ENCODE measurements at places on chromosomes 5 and 9.

- DNase-seq = no peak
Observed at GRCh38 chr5:54520940-54521339, 3.4 kb downstream of the SNX18 start.

DNA sequence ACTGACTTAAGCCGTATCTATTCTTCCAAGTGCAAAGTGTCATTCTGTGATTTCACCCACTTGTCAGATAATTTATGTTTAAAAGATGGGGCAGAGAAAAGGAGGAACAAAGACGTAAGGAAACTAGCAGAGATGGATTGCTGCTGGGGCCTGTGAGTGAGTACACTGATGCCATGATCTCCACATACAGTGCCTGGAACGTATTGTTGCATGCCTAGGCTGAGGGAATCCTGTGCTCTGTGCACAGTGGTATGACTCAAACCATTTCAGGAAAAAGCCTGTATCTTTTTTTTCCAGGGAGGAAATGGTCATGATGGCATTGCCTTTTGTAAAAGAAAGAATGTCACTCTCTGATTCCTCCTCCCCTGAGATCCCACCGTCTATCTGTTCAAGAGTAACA lies 359.5 kb upstream of the ADAMTS16 start:
- no peak for DNase-seq

DNA sequence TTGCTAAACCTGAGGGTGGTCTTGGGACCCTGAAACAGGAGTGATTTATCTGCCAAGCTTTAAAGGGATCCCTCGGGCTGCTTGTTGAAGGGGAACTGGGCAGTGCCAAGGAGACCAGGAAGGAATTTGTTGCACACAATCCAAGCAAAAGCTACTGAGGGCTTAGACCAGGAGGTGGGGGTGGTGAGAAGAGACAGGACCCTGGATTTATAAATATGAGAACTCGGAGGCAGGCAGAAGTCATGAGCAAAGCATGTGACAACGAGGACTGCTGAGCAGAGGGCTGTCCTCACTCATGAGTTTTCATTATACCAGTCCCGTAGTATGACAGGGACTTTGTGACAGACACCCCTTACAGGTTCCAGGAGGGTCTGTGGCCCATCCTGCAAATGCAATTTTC lies 237.3 kb downstream of the DRD1 start:
- no peak for DNase-seq

DNA sequence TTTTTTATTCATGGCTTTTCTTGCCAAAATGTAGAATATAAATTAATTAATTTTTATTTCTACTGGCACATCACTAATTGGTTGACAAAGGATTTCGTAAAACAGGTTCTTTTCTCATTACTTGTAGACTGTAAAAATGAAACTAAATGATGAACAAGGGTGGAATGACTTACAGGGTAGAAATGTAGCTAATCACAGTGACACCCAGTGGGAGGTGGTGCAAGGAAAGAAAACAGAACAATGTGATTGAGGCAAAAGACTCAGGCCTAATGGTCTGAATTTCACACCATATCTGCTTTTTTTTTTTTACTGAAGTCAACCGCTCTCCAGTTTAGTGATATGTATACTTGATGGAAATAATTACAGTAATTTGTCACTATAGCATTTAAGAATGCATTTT lies 28.9 kb downstream of the GABRG2 start:
- DNase-seq = no peak

- DNase-seq = no peak
Observed at GRCh38 chr5:108623826-108624225, 123.9 kb upstream of the FER start.

- no peak for DNase-seq
Observed at GRCh38 chr5:14235872-14236271, 92.7 kb downstream of the TRIO start.

DNA sequence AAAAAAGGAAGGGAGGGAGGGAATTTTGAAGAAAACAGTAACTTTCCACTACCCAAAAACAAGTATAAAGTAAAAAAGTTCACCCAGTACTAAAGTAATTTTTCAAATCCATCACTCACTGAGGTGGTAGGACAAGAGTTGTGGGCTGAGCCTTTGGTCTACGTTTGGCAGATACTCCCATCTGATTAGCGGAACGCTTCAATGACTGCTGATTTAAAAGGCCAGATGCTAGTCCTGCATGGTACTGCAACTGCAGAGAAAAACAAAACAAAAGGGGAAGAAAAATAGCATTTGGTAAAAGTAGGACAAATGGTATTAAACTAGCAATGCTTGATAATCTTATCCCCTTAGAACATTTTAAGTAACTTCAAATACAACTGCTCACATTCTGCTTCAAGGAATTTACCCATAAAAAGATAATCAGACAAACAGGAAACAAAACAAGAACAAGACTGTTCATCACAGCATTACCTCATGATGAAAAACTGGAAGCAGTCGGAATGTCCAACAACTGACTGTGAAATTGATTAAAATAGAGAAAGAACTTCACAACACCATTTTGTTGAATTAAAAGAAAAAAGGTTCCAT lies 65.4 kb downstream of the MED27 start:
- no peak for DNase-seq

DNA sequence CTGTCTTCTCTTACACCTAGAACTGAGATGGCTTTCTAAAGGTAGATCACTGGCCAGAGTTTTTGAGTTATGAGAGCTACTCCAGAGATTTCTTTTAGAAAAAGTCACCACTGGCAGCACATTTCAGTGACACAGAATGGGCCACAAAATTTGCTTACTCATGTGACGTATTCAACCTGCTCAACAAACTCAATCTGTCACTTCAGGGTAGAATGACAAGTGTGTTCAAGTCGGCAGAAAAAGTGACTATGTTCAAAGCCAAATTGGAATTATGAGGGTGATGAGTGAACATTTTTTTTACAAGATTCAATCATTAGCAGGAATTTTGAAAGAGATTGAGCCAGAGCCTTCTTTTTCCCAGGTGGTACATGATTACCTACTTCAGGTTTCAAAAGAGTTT lies 46.5 kb downstream of the TAF11L14 start:
- DNase-seq = no peak

DNA sequence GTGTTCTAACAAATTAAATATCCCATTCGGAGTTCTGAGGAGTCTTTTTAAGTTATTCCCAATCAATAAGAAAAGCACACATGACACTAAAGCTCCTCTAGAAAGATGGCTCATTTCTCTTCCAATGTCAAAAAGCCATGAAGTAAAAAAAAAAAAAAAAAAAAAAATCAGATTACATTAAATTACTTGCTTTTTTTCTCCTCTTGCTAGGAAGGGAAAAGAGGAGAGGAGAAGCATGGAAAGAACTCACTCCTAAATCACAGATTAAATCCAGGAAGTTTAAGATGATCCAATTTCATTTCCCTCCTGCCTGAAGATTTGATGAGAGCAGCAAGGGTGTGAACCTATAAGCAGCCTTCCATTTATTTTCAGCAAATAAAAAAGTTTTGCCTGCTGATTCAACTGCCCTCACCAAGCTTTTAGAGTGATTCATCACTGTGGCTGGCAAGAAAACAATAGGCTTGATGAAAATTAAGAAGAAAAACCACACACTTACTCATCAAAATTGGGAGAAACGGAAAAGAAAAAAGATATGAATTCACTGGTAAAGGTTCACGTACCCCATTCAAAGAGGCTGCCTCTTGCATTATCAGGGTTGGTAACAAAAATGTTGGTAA lies 19.7 kb downstream of the MYO10 start:
- no peak for DNase-seq

GRCh38 chr5:83472213-83472507 lies 616 bp downstream of the VCAN start:
- DNase-seq = no peak

GRCh38 chr9:21904776-21905175 lies 89.4 kb downstream of the CDKN2A start:
- DNase-seq = no peak

DNA sequence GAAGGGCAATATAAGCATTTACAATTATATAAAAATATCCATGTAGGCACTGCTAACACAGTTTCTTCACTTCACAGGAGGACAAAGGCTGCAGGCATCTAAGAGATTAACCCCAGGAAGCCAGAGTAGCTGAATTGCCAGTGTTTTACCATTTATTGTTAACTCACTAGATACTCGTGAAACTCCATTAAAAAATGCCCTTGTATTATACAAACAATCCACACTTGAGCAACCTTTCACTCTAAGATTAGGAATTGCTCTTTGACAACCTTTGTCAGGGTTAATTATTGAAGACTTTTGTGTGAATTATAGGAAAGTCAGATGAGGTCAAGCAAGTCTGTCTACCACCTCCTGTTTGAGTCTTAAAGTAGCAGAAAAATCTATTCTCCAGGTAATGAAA lies 317.8 kb downstream of the ADGRV1 start:
- DNase-seq = no peak

GRCh38 chr5:125115195-125115525 lies 368.7 kb upstream of the ZNF608 start:
- DNase-seq = no peak

DNA sequence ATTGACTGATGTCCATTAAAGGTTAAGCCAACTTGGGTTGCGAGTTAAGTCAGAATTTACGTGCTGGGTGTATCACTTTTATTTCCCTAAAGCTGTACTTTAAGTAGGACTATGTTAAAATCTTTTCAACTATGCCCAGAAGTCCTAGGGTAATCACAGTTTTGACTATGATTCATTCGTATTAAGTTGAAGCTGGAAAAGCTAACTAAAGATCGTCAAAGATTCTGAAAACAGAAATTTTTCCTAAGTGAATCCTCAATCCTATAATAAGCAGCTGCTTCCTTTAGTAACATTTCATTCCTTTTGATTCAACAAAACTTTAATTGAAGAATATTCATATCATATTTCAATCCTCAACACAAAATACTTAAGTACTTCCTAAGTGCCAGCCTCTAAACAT lies 460.4 kb downstream of the ACTL7B start:
- DNase-seq = no peak

DNA sequence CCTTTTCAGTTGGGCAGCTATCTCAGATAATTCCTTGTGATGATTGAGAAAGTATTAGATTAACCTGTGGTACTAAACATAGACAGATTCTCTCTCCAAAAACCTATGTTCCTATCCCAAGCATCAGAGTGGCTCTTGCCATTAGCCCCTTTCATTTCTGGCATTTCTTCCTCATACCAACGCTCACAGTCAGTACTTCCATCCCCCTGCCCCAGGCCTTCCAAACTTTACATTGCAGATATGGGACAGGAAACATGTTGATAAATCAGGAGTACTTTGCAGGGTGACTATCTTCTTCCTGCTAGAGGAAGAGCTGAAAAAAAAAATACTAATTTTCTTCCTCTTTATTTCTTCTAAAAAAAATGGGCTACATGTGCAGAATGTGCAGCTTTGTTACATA lies 442.6 kb upstream of the RGMB start:
- no peak for DNase-seq

Data from activated gamma-delta T cell (primary cell).